ENCODE measurements at places on chromosomes 12 and 14.

DNA sequence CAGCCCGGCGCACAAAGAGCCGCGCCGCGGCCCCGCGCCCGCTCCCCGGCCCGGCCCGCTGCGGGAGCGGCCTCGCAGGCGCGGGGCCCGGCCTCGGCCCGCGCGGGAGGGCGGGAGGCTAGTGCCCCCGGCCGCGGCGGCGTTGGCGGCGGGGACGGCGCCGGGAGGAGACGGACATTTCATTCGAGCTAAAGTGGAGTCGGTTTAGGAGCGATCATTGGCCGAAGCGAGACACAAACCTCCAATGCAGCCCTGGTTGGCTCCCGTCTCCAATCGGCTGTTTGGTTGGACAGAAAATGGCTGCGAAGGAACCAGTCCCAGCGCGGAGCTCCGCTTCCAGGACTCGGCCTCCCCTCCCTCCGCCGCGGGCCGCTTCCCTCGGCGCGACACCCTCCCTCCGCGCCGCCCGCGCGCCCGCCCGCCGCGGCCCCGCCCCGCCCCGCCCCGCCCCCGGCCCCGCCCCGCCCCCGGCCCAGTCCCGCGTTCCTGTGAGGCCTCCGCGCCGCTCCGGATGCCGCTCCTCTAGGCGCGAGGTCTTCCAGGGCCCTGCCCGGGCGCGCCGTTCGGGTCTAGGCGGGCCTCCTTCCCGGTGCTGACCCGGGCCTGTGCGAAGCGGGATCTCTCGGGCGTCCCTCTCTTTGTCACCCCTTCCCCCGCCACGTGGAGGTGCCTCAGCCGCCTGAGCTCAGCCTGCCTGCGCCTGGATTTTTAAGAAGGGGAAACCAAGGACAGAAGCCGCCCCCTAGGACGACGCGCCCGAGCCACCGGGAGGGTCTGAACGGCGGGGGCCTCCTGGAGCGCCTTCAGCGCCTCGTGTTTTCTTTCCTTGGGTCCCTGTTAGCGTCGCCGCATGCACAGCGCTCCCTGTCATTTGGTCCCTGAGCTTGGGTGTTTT, at the start of gene NFYB:
Gene NFYB, minus strand, starts transcription at position 309 of the 895 bp plus-strand sequence. CDS start 2,757 bp downstream, outside the sequence.
- DNase-seq, result peak; percentile 87

DNA sequence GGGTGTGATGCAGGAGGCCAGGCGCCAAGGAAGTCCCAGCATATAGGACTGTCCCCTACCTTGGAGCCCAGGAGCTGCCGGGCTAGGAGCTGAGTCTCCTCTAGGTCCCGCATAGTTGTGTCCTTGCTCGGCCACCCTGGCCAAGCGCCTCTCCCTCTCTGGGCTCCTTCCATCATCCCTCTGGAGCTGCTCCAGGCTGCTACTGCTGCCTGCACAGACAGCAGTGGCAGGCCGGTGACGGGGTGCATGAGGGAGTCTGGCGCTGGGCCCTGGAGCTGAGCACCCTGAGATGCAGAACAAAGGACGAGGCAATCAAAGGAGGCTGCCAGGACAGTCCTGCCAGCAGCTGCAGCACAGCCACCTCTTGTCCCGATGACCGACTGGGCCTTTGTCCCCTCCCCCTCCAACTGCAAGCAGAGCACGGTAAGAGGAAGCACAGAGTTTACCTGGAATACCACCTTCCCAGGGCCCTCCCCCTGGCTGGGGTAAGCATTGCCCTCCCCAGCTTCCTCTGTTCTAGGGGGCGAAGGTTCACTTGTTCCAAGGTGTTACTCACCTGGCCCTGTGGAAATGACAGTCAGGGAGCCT, 10.4 kb downstream of the DTX1 start:
- DNase-seq, result no peak

GRCh38 chr12:48770756-48771155, 18.1 kb downstream of the ADCY6 start:
- no peak for DNase-seq

GRCh38 chr12:132479938-132480622, 9.9 kb upstream of the FBRSL1 start:
- no peak for DNase-seq

DNA sequence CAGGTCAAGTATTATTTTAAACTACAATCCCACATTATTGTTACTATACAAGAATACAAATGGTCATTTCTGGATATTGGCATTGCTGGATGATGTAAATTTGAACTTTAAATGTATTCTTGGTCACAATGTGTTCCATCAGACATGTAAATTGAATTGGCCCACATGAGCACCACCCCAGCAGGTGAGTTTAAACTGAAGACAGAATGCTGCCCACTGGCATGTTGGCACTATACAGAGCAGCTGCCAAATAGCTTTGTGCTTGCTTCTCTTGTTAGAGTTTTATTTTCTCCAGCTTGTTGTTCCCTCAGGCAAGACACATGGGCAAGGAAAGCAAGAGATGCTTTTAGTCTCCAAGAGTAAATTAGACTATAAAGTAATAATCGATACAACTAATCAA, 98.6 kb downstream of the C12orf50 start:
- DNase-seq, result no peak

GRCh38 chr12:53869500-53869899, 69.1 kb upstream of the HOXC13 start:
- DNase-seq, result peak; percentile 22

- DNase-seq, result peak; percentile 26
Observed at GRCh38 chr12:47773062-47773857, at the start of gene SLC48A1. Gene SLC48A1, plus strand, starts transcription at chr12:47773238. Its CDS starts 67 bp downstream, at chr12:47773305.
